Tibial nerve (tissue), 4 donors: ENCODE measurements at places on chromosomes 7 and 10. TPM values are rescaled to one million over a fixed set of nuclear protein-coding genes. Genes with fewer than 3 reads are reported as not detected.

GRCh38 chr7:22765609-22766008 is 38.6 kb downstream of the IL6 start:
- H3K4me3 ChIP-seq, result no peak overlapping the region
- no peaks in the 10 kb centered on the region for H3K36me3 ChIP-seq
- DNase-seq, result no peak
- no peak overlapping the region for H3K27ac ChIP-seq
- H3K27me3 ChIP-seq, result no peaks in the 10 kb centered on the region

GRCh38 chr7:39084349-39084748 is 106.6 kb downstream of the POU6F2 start:
- no peaks in the 10 kb centered on the region for H3K4me1 ChIP-seq
- no peak overlapping the region for H3K27ac ChIP-seq
- H3K27me3 ChIP-seq, result no peaks in the 10 kb centered on the region
- no peaks in the 10 kb centered on the region for H3K36me3 ChIP-seq
- DNase-seq, result no peak
- H3K4me3 ChIP-seq, result no peak overlapping the region

- no peak overlapping the region for H3K4me3 ChIP-seq
- H3K4me1 ChIP-seq, result no peaks in the 10 kb centered on the region
- no peak overlapping the region for H3K27ac ChIP-seq
- no peaks in the 10 kb centered on the region for H3K27me3 ChIP-seq
Observed at GRCh38 chr7:36404639-36405408, 15.2 kb downstream of the ANLN start.

- H3K4me3 ChIP-seq, result no peak overlapping the region
- no peak overlapping the region for H3K27ac ChIP-seq
- no peaks in the 10 kb centered on the region for H3K27me3 ChIP-seq
Observed at GRCh38 chr10:24569330-24569796, 154.3 kb downstream of the ARHGAP21 start.

DNA sequence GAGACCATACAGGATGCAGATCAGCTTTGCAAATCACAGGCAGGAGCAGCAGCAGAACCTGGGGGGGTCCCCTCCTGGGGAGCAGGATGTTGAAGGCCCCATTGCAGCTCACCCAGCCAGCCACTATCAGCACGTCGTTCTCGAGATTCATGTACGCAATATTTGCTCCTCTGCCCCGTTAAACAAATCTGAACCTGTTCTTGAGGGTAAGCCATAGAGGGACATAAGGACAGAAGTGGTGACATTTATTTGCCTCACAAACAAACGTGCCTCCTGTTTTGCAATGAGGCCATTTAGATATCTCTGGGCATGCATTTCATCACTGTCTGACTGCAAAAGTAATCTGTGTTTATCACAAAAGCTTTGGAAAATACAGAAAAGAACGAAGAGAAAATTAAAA is 87.3 kb upstream of the BAIAP2L1 start:
- no peak overlapping the region for H3K4me3 ChIP-seq
- no peak for DNase-seq
- H3K4me1 ChIP-seq, result no peaks in the 10 kb centered on the region
- H3K27ac ChIP-seq, result no peak overlapping the region
- H3K36me3 ChIP-seq, result no peaks in the 10 kb centered on the region

- no peak for DNase-seq
- no peaks in the 10 kb centered on the region for H3K27me3 ChIP-seq
- no peak overlapping the region for H3K27ac ChIP-seq
- H3K36me3 ChIP-seq, result no peaks in the 10 kb centered on the region
- no peaks in the 10 kb centered on the region for H3K4me1 ChIP-seq
Observed at GRCh38 chr7:93883078-93883916, 7.3 kb downstream of the TFPI2 start.

DNA sequence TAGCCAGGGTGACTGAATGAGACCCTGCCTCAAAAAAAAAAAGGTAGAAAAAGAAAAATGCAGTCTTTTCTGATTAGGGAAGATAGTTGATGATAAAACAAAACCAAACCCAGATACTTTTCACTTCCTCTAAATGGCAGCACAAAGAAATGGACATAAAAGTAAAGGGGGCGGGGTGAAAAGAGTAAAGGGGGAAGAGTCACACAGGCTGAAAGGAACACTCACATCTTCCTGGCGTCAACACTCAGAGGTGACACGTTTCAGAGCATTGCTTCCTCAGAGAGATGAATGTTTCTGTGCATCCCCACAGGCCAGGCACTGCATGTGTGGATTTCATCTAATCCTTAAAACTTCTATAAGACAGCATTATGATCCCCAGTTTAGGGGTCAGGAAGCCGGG is 81.2 kb downstream of the HIPK2 start:
- no peaks in the 10 kb centered on the region for H3K4me1 ChIP-seq
- H3K36me3 ChIP-seq, result peaks cover 17% of the 10 kb centered on the region
- no peak for DNase-seq
- H3K27me3 ChIP-seq, result no peaks in the 10 kb centered on the region
- no peak overlapping the region for H3K27ac ChIP-seq

- no peak overlapping the region for H3K27ac ChIP-seq
- no peaks in the 10 kb centered on the region for H3K36me3 ChIP-seq
- no peaks in the 10 kb centered on the region for H3K4me1 ChIP-seq
- H3K4me3 ChIP-seq, result no peak overlapping the region
- DNase-seq, result no peak
- H3K27me3 ChIP-seq, result no peaks in the 10 kb centered on the region
Observed at GRCh38 chr7:29606287-29606721, 42.7 kb downstream of the PRR15 start.

GRCh38 chr10:95308389-95309302 is 17.8 kb upstream of the PDLIM1 start:
- DNase-seq, result peak; percentile 87
- H3K4me1 ChIP-seq, result no peaks in the 10 kb centered on the region
- peak overlapping the region; percentile 77 for H3K27ac ChIP-seq
- H3K36me3 ChIP-seq, result no peaks in the 10 kb centered on the region
- H3K4me3 ChIP-seq, result no peak overlapping the region

GRCh38 chr7:155371884-155372781 is 74.5 kb downstream of the INSIG1 start:
- no peaks in the 10 kb centered on the region for H3K36me3 ChIP-seq
- no peak for DNase-seq
- peaks cover 3% of the 10 kb centered on the region for H3K27me3 ChIP-seq
- H3K4me3 ChIP-seq, result no peak overlapping the region
- no peaks in the 10 kb centered on the region for H3K4me1 ChIP-seq
- H3K27ac ChIP-seq, result no peak overlapping the region

GRCh38 chr7:97064972-97065587 is 40.4 kb upstream of the DLX5 start:
- H3K36me3 ChIP-seq, result no peaks in the 10 kb centered on the region
- H3K27me3 ChIP-seq, result no peaks in the 10 kb centered on the region
- no peak for DNase-seq
- no peaks in the 10 kb centered on the region for H3K4me1 ChIP-seq

DNA sequence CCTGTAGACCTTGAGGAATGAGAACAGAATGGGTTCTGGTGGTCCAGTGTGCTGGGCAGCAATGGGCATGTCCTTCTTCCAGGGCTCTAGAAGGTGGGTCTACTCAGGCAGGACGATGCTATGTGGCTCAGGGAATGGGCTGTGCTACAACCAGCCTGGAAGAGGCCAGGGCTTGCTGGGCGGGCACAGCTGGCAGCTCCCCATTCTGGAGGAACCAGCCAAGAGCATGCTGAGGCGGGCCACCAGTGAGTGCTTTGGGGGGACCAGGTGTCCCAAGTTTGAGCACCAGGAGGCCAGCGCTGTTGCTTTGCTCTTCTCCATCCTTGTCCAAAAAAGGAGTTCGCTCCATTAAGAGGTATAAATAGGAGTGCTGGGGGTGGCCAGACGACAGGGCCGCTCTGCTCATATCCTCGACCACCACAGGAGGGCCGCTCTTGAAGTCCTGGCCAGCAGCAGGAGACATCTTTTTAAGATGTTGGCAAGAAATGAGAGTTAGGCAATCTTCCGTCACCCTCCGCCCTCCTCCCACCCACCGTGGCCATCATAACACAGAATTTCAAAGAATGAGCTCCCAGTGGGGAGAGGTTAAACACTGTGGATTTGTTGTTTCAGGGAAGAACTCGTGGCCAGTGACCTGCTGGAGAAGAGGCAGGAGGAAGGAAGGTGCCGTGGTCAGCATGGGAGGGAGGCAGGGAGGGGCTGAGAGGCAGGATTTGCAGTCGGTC is 141.3 kb downstream of the GRK5 start:
- DNase-seq, result peak; percentile 66
- H3K36me3 ChIP-seq, result no peaks in the 10 kb centered on the region
- peak overlapping the region; percentile 82 for H3K27ac ChIP-seq

GRCh38 chr10:119917777-119918176 is 25.2 kb downstream of the SEC23IP start:
- H3K27me3 ChIP-seq, result no peaks in the 10 kb centered on the region
- H3K27ac ChIP-seq, result no peak overlapping the region
- DNase-seq, result no peak
- peaks cover 15% of the 10 kb centered on the region for H3K36me3 ChIP-seq

- H3K4me3 ChIP-seq, result no peak overlapping the region
- DNase-seq, result no peak
- H3K27ac ChIP-seq, result no peak overlapping the region
- no peaks in the 10 kb centered on the region for H3K27me3 ChIP-seq
- peaks cover 9% of the 10 kb centered on the region for H3K4me1 ChIP-seq
Observed at GRCh38 chr10:33897291-33897752, 562.9 kb upstream of the NRP1 start.

DNA sequence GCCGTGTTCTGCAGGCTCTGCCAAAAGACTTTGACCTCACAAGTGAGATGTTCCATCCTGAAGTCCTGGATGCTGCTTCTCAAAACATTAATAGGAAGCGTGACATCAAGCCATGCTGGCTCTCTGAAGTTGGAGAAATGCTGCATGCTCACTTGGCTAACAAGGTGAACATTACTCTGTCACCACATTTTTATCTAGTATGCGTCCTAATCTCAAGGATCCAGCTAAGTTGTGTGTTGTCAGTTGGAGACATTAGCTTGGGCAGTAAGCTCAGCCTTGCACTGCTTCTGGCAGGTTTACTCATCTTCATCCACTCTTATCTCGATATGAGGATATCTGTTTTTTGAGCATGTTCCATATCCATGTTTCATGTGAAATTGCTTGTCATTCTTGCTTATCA is 165.2 kb downstream of the SDK1 start:
- H3K27ac ChIP-seq, result no peak overlapping the region
- no peaks in the 10 kb centered on the region for H3K27me3 ChIP-seq
- H3K4me3 ChIP-seq, result no peak overlapping the region
- no peaks in the 10 kb centered on the region for H3K36me3 ChIP-seq
- DNase-seq, result no peak

DNA sequence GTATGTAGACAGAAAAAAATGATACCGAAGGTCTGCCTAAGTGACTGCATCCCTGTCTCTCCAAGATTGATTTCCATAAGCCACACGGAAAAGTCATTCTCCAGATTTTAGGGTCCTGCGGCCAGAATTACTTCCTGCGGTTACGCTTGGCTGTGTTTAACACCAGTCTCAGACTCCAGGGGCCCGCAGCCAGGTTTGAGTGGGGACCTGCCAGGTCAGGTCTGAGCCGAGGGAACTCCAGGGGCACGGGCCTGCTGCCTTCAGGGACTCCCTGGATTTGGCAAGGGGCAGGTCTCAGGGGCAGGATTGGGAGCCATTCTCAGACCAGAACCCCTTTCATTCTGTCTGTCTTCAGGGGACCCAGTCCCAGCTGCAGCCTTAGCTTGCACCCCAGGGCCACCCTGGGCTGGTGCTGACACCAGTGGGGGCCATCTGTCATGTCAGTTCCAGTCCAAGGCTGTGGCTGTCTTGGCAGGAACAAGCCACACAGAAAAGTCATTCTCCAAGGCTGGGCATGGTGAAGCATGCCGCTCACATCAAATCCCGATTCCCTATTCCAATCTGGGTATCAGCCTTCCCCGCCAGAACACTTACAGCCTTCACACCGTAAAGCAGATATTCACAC is 39.0 kb downstream of the TMEM120A start:
- no peak overlapping the region for H3K4me3 ChIP-seq
- H3K36me3 ChIP-seq, result peaks cover 6% of the 10 kb centered on the region
- H3K4me1 ChIP-seq, result peaks cover 7% of the 10 kb centered on the region
- no peak for DNase-seq
- no peak overlapping the region for H3K27ac ChIP-seq

DNA sequence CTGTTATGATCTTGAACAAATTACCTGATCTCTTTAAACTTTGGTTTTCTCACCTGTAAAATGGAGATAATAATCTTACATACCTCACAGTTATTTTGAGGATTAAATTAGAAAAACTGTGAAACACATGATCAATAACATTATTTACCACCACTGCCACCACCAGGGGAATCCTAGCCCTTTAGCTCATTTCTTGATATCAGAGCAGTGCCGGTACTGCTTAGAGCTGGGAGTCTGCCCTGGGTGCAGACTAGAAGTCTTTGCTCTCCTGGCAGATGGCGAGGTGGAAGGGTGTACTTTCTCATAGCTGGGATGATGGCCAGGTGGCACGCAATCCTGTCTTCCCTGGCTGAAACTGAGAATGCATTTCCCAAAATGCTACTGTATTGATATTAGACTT is 12.7 kb upstream of the EFCAB10 start:
- no peak for DNase-seq
- no peaks in the 10 kb centered on the region for H3K36me3 ChIP-seq
- no peak overlapping the region for H3K27ac ChIP-seq
- H3K4me1 ChIP-seq, result no peaks in the 10 kb centered on the region
- no peaks in the 10 kb centered on the region for H3K27me3 ChIP-seq

DNA sequence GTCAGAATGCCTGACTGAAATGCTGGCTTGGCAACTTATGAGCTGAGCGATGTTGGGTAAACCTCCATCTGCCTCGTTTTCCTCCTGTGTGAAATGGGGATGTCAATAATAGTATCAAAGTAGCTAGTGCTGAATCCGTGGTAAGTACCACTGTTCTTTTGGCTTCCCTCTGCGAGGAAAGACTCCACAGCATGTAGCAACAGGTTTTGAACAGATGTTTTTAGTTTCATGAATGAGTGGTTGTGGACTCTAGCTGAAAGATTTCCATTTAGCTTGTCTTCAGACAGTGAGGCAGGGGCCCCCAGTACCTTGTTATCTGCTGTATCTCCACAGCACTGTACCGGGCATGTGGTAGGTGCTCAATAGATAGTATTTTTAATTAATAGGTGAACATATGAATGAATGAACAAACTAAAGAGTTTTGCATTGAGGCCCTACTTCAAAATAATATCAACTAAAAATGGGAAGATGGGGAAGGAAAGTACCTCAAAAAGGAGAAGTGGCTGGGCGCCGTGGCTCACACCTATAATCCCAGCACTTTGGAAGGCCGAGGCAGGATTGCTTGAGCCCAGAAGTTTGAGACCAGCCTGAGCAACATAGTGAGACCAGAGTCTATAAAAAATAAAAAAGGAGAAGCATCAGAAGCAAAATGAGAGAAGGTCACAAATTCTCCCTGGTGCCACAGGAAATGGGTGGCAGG is 5.6 kb upstream of the DLG5 start:
- no peak overlapping the region for H3K27ac ChIP-seq
- H3K27me3 ChIP-seq, result no peaks in the 10 kb centered on the region
- H3K36me3 ChIP-seq, result no peaks in the 10 kb centered on the region

GRCh38 chr7:4659551-4660286 is 22.4 kb upstream of the FOXK1 start:
- H3K4me1 ChIP-seq, result peaks cover 6% of the 10 kb centered on the region
- no peak overlapping the region for H3K27ac ChIP-seq

ZDHHC16 gene
- total RNA-seq, result 38.0 TPM

TAS2R5 gene
- 4.8 TPM for total RNA-seq

CTAGE4 gene
- total RNA-seq, result 2.5 TPM

GRM8 gene
- 1.5 TPM for total RNA-seq

LIPJ gene
- total RNA-seq, result 0.87 TPM

NPY gene
- total RNA-seq, result not detected

PAPSS2 gene
- 24.0 TPM for total RNA-seq

IFIT5 gene
- 25.3 TPM for total RNA-seq

PDE1C gene
- total RNA-seq, result 31.8 TPM

TMEM273 gene
- 33.7 TPM for total RNA-seq
